NCI-H1930 (cell line): ENCODE measurements at places on chromosomes 13 and 19.

DNA sequence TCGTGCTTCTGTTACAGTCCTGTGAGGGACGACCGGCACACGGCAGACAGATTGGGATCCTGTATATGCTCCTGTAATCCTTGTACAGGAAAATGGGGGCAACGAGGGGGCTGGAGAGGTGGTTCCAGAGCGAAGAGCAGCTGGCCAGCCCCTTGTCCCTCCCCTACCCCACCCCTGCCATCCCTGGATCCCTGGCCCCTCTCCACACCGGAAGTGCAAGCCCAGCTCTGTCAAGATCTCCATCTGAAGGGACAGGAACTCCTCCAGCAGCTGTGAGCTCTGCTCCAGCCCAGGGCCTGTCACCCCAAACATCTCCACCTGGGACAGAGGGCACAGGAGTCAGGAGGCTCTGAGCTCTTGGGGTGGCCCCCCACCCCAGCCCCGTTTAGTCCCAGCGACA lies 5.5 kb upstream of the CCER2 start:
- no peak for DNase-seq

- no peak for DNase-seq
These were observed 123.4 kb downstream of the POSTN start for GRCh38 chr13:37475151-37475550.

DNA sequence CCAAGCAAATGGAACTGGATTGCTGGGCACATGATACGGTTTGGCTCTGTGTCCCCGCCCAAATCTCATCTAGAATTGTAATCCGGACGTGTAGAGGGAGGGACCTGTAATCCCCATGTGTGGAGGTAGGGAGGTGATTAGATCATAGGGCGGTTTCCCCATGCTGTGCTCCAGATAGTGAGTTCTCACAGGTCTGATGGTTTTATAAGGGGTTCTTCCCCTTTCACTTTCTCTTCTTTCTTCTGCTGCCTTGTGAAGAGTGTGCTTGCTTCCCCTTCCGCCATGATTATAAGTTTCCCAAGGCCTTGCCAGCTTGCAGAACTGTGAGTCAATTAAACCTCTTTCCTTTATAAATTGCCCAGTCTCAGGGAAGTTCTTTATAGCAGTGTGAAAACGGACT lies 32.6 kb upstream of the MTIF3 start:
- DNase-seq: no peak

DNA sequence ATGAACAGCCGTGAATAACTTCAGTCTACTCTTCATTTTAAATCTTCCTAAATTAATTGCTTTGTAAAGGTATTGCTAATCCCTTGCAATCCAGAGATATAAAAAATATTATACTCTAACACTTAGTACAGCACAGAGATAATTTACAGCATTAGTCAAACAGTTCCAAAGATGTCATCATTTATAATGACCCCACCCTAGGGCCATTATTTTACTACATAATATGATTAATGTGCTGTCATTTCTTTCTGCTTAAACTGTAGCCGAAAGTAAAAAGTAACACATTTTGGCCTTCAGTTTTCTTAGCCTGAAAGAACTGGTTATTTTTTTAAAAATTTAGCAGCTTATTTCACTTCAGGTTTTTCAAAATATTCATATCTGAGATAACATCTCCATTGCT lies 256.3 kb upstream of the RFC3 start:
- DNase-seq: no peak

DNA sequence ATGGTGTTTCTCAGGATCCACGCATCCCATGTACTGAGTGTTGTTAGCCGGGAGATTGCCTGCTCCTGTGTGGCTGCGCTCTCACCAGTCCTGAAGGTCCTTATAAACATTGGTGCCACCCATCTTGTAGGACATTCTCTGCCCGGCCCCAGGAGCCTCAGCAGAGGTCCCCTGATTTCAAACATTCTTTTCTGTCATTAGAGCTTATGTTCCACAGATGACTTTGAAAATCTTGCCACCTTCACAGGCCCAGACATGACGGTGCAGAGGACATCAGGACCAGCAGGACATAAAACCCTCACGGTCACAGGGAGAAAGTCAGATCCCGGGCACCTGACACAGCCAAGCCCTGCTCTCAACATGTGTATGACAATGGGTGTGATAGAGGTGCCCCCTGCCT lies 33.2 kb upstream of the PEPD start:
- no peak for DNase-seq

GRCh38 chr13:96636001-96636709 lies 358.1 kb downstream of the OXGR1 start:
- DNase-seq: no peak
